HepG2 (cell line): ENCODE measurements at places on chromosomes 7 and 10. TPM values are rescaled to one million over a fixed set of nuclear protein-coding genes. Genes with fewer than 3 reads are reported as not detected.

DNA sequence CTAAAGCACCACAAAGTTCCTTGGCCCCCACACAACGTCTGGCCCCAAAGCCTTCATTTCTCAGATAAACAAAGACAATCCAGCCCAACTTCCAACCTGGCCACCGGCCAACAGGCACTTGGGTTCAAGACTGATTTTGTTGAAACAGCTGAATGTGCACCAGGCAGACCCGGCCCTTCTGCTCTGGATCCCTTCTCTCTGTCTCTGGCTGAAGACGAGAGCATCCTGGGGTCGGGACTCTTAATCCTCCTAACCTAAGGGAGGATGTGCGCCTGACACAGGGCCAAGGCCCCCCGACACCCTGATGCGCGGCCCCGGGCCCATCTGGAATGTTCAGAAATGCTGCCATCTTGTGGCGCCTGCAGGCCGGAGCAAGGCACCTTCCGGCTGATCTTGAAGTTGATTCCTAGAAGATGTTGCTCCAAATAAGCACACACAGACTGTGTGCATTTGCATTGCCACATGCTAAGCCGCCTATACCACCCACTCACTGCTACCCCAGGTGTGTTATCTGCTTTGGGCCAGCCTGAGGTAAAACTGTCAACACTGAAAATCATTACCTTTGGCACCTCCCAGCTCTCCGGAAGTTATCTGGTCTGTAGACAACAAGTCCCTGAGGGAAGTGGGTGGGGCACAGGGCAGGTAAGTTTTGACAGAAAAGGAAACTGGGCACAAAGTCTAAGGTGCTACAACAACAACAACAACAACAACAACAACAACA lies 98.4 kb upstream of the HABP2 start:
- peak; percentile 5 for DNase-seq

KCNMA1 gene
- total RNA-seq = 0.02 TPM in 1 of 2 replicates, not detected in the other

- DNase-seq = no peak
Observed at GRCh38 chr7:33350577-33350976, 221.2 kb downstream of the BBS9 start.

DNA sequence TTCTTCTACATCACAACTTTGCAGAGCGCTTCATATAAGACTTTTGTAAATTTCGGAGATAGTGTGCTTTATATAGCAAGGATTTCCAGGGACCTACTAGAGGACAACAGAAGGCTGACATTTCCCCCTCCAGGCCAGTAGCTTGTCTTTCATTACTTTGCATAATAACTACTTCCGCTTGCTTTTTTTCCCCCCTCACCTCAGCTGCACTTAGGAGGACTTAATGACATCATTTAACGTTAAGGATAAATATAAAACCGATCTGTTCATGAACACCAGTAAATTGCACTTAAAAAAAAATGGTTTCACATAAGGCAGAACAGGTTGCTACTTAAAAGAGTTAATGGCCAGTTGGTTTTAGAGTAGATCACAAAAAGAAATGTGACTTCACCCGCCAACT lies 172.3 kb downstream of the AUTS2 start:
- DNase-seq = no peak

- no peak for DNase-seq
Observed at GRCh38 chr10:71459513-71459912, 62.8 kb downstream of the CDH23 start.

DNA sequence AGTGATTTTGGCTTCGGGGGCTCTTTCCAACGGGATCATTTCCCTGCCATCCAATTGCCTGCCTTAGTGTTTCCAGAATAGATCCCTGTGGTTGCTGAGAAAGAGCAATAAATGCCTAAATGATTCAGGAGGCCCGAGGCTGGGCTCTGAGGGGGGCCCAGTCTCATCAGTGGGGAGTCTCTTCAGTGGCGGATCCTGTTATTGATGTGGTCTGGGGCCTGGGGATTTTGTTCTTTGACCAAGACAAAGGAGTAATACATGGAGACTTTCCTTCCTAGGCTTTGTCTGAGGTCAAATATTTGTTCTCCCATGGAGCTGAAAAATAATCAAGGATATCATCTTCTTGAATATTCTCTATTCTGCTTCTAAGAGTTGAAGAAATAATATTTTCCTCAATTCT lies 40.8 kb downstream of the TAS2R41 start:
- DNase-seq = no peak

DNA sequence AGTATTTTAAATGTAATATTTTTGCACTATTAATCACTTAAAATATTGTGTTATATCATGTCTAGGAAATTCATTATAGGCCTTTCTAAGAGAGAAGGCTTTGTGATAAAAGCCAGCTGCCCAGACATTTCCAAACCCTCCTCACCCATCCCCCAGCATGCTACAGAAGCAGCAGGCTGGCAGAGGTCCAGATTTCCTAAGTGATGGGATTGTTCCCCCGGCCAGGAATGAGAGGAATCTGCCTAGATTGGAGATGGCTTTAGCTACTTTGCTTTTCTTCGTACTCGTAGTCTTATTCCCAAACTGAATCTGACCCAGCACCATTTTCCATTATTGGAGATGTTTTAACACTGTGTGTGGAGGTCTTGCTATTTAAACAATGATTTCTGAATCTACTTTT lies 29.4 kb downstream of the CDK14 start:
- no peak for DNase-seq

GRCh38 chr7:2504128-2504888 lies 15.3 kb upstream of the LFNG start:
- DNase-seq = no peak

TMEM213 gene
- total RNA-seq = not detected in 2 replicates

SCRN1 gene
- total RNA-seq = 49.8 and 74.4 TPM in 2 replicates

DNA sequence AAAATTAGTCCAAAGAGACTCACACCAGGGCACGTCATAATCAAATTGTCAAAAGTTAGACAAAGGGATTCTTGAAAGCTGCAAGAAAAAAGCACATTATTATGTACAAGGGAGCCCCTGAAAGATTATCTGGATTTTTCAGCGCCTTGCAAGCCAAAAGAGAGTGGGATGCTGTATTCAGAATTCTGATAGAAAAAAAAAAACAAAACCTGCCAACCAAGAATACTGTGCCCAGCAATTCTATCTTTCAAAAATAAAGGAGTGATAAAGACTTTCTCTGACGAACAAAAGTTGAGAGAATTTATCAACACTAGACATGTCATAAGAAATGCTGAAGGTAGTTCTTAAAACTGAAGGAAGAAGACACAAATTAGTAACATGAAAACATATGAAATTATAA lies 240.2 kb downstream of the SNX13 start:
- no peak for DNase-seq

DNA sequence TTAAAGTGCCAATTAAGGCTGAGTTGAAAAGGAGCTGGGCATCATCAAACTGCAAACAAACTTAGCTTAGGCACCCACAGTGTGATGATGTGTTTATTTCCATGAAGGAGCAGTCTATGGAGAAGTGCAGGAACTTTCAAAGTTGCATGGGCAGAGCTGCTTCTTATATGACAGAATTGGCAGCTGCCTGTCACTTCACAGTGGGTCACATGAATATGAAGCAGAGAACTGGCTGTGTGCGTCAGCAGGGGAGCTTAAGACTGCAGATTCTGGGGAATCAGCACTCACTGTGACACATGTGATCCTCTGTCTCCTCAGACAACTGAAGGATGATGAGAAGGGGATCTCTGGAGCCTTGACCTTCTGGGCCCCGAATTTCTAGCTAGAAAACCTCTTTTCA lies 36.6 kb downstream of the RBM28 start:
- no peak for DNase-seq

TEX36 gene
- total RNA-seq = not detected in 2 replicates

- DNase-seq = no peak
Observed at GRCh38 chr7:18354108-18355085, 141.2 kb upstream of the HDAC9 start.

DNA sequence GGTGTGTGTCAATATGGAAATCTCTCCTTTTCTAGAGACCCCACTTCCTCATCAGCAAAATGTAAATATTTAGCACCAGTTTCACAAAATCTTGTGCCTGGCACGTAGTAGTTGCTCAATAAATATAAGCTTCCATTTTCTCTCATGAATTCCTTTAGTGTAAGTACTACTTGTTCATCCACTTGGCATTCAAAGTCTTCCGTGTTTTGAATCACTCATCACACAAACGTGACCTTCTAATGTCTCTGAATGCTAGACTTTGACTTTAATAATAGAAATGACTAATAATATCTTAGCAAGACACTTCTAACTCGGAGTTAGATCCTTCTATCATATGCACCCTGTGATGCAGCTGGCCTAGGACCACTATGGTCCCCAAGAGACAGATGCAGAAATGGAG lies 168.7 kb upstream of the ZNF32 start:
- DNase-seq = no peak
